ENCODE measurements at places on chromosomes 2 and 18. TPM values are rescaled to one million over a fixed set of nuclear protein-coding genes. Genes with fewer than 3 reads are reported as not detected.

DNA sequence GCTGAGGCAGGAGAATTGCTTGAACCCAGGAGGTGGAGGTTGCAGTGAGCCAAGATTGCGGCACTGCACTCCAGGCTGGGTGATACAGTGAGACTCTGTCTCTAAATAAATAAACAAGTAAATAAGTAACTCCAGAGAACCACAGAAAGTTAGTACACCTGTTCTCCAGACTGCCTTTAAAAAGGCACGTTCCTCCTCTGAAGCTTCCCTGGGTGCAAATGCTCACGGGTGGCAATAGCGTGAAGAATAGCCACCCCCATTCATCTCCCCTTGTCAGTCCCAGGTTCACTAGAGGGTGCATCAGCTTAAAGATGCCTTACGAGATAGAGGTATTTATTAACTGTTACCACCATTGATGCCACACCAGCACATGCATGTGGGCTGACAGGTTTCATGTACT is 64.3 kb upstream of the RTN4 start:
- DNase-seq: no peak

Gene MC5R
- total RNA-seq: not detected

DNA sequence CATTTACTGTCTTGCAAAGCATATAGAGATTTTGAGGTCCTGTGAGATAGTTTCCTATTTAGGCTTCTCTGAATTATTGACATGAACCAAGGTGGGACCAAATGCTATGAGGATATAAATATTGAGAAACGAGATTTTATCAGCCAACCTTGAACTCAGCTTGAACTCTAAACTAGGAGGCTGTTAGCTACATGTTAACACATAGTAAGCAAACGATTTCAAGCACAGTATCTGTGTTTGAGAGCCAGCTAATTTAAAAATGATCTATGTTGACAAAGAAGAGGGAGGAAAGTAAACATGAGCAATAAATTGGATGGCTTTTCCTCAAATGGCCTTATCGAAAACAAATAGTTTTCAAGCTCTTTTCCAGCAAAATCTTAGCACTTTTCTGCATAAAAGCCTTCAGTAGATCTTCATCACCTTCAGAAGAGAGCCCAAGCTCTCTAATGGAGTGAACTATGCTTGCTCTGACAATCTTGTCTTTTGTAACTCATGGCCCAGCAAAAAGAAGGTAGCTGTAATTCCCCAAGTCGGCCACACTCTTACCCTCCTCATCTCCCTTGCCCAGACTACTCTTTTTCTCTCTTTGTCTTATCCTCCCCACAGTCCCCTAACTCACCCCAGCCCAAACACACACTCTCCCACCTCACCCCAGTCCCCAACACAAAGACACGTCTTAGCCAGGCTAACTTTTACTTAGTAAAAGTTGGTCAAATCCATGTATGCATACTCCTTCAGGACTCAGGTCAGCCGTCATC is 14.7 kb downstream of the CD28 start:
- DNase-seq: no peak

GRCh38 chr18:22346953-22347605 is 70.6 kb downstream of the CTAGE1 start:
- DNase-seq: no peak

DNA sequence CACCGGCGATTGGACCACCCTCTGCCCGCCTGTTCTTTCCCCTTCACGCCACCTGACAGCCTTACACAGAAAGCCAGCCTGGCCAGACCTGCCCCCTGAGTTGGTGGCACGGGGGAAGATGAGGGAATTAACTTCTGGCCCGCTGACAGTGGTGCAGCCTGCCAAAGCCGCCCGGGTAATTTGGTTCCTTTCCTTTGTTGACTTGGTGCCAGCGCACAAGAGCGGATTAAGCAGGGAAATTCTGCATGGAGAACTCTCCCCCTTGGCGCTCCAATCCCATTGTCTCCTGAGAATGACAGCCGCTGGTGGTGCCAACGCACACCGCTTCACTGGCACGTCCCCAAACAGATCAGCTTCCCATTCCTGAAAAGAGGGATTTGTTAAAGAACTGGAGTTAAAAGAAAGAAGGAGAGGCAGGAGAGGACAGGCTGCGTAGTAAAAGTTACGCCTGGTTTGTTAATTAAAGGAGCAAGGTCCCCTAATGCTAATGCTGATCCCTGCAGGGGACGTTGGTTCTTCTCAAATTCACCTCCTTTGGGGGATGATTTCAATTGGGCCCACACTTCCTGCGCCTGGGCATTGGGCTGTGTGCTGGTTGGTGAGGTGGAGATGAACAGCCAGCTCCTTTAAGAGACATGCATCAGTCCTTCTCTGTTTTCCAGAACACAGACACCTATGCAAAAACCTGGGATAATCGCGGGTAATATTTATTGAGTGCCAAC is 286.8 kb downstream of the MYCN start:
- no peak for DNase-seq

- DNase-seq: no peak
Measured at GRCh38 chr2:128638341-128639119, 319.9 kb upstream of the HS6ST1 start.

GRCh38 chr2:100274076-100274475 is 48.2 kb downstream of the LONRF2 start:
- DNase-seq: no peak

Gene C2orf92
- 2.7 TPM for total RNA-seq

DNA sequence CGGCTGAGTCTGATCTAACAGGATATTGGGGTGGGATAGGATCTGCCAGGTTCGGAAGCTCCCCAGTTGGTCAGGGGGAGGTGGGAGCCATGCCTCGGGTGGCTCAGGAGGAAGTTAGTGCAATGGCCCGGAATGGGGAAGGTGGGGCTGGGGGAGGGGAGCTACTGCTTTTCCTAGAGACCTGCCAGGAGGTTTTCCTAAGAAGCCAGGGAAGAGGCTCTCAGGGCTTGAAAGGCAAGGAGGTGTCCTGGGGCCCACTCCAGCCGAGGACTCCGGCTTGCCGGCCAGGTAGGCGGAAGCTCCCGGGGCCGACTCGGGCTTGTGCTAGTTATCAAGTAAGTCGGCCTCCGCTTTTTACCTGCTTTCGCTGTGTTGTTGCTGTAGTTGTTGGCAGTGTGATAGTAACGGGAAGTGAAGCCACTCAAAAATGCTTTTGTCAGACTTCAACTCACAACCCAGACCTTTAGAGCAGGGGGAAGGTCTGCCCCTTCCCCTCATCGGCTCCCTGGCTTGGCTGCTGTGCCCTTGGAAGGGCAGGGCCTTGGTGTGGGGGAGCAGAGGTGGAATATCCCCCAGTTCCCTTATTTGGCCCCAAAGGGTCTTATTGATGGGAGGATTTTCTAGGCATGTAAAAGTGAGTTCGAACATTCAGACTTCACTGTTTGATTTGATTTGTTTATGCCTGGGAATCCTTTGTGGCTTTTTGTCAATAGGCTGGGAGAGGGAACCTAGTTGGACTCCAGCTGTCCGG is 5.4 kb downstream of the GDF7 start:
- DNase-seq: no peak

DNA sequence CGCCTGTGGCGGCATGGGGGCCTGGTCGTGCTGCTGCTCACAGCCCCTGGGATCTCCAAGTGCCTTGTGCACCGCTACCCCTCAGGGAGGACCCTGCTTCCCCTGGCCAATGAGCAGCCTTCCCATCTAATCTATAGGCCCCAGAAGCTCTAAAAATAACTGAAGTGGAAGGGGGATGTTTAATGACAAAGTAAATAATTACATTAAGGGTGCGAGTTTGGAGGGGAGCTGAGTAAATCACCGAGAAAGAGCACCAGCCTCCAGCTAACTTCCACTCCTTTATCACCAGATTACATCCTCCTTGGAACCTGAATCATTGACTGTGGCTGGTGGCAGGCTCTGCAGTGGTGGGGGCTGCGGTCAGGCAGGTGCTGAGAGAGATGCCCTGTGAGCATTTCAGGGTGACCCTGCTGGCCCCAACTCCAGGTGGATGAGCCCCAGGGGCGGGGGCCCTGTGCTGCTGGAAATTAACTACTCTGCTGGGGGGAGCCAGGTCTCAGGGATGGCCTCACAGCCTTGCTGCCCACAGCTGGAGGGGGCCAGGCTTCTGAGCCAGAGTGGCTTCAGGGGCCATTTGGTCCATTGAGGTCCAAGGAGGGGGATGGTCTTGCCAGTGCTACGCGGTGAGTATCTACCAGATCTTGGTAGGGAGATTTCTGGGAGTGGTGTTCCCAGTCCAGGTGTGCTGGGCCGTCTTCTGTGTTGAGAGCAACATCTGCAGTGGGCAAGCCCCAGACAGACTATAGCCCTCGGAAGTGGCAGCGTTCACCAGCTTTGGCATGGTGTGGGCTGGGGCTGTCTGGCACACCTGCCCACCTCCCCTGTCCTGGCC is 74.2 kb downstream of the GLI2 start:
- no peak for DNase-seq

GRCh38 chr2:48414980-48415835 is 114.7 kb upstream of the STON1 start:
- DNase-seq: no peak

- DNase-seq: no peak
Measured at GRCh38 chr2:40032650-40033319, 253.7 kb upstream of the THUMPD2 start.

GRCh38 chr2:8648441-8649213 is 33.2 kb upstream of the ID2 start:
- no peak for DNase-seq

Gene BOLL
- total RNA-seq: 0.12 TPM

DNA sequence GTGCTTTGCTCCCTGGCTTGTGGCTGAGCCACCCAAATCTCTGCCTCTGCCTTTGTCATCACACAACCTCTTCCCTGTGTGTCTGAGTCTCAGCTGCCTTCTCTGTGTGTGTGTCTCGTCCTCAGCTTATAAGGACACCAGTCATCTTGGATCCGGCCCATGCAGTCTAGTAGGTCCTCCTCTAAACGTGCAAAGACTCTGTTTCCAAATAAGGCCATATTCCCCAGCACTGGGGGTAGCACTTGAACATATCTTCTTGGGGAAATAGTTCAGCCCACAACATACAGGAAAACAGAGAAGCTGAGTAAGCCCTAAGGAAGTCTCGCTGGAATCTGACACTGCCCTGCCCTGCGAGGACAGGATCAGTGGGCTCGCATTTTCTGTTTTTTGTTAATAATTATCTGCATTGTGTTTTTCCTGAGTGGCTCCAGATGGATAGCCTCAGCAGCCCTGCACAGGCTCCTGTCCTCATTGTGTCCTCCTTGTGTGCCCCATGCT is 42.1 kb downstream of the MTCL1 start:
- no peak for DNase-seq

DNA sequence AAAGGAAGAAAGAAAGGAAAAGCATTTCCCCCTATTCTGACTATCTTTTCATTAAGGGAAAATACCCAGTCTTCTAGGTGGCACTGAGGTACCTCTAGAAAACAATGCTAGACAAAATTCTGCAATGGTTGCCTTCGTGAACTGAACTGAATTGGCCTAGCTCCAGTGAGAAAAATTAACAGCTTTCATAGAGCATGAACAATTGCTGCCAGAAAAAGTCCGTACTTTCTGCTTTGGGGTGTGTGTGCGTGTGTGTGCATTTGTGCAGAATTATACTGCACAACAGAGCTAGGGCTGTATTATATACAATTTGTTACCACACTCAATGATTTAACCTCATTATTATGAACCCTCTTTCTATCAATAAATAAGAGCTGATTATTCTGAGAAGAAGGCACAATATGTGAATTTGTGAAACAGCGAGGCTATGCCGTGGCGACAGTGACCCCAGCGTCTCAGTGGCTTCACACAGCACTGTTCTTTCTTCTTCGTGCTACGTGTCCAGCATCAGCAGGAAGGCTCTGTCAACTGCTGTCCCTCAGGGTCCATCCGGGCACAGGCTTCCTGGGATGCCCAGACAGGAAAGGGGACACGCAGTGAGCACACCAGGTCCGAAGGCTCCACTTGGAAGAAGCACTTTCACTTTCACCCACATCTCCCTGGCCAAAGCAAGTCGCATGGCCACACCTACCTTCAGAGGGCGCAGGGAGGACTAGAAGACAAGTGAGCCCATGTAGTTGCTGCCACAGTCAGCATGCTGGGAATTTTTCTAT is 47.5 kb downstream of the PTGR3 start:
- peak; percentile 12 for DNase-seq

Gene TXNDC2
- not detected for total RNA-seq

GRCh38 chr2:44137872-44138551 is 30.7 kb upstream of the PPM1B start:
- no peak for DNase-seq

Gene SIGLEC15
- total RNA-seq: not detected

Gene TTC31
- 30.6 TPM for total RNA-seq

Gene PKP4
- total RNA-seq: 57.0 TPM

DNA sequence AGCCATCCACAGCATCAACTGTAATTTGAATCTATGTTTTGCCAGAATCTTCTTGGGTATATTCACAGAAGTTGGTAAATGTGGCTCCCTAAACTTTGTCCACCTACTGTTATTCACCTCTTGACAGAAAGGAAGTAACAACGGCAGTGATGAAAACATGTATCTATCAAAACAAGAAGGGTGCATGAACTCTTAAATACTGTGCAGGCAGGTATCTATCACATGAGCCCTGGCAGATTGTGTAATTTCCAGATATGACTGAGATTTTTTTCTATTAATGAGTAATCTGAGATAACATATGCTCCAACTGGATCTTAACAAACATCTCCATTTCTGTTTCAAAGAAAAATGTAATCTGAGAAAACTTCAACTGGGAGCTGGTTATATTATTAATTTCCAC is 36.6 kb downstream of the SFT2D3 start:
- DNase-seq: no peak

- DNase-seq: no peak
Measured at GRCh38 chr2:47032773-47033101, 117.1 kb upstream of the MCFD2 start.

DNA sequence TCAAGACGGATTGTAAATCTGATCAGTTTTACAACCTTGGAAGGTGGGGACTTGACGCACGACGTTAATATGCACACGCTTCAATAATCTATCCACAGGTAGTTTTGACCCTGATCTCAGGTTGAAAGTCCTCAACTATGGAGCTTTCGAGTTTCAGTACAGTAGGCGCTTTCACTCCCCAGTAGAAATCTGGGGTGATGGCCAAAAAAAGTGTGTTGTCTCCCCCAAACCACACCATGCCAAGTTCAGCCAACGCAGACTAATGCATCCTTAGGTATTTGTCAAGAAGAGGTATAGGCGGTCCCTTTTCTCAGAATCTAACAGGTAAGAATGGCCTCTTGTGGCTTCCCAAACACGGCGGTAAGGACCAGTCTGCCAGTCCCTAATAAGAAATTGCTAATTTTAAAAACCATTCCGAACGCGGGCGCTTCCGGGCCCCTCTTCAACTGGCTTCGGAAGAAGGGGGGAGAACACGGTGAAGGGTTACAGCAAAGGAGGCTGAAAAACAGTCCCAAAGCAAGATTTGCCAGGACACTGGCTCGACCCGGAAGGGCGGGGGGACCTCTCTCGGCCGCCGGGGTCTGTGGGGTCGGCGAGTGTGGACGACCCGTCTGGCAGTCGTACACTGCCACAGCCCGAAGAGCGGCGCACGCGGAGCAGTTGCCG is 659 bp downstream of the FAM210A start:
- DNase-seq: peak; percentile 21

Gene MERTK
- total RNA-seq: 0.88 TPM

- DNase-seq: no peak
Measured at GRCh38 chr18:58947136-58947732, 82.6 kb downstream of the ZNF532 start.

- no peak for DNase-seq
Measured at GRCh38 chr2:38948995-38949394, 59.3 kb downstream of the ARHGEF33 start.

Gene MC2R
- total RNA-seq: not detected

GRCh38 chr2:163351143-163351542 is 384.7 kb downstream of the FIGN start:
- no peak for DNase-seq

- DNase-seq: no peak
Measured at GRCh38 chr18:31102025-31102684, at the start of gene DSC2. Gene DSC2 (minus strand): TSS chr18:31102421. CDS start chr18:31101971, 450 bp downstream.

Gene DLX2
- total RNA-seq: not detected

All from activated naive CD4-positive, alpha-beta T cell treated with anti-CD3 and anti-CD28 coated beads for 36 hours (primary cell).